KBM-7 (cell line): ENCODE measurements at places on chromosomes 2 and 18.

- no peak for DNase-seq
Measured at GRCh38 chr2:158131919-158132566, 30.4 kb downstream of the UPP2 start.

GRCh38 chr18:13218997-13219396, 437 bp downstream of the LDLRAD4 start:
- DNase-seq: no peak

GRCh38 chr2:39024833-39025232, 96.0 kb downstream of the SOS1 start:
- DNase-seq: no peak

GRCh38 chr2:41027095-41027494, 575.2 kb upstream of the SLC8A1 start:
- no peak for DNase-seq

DNA sequence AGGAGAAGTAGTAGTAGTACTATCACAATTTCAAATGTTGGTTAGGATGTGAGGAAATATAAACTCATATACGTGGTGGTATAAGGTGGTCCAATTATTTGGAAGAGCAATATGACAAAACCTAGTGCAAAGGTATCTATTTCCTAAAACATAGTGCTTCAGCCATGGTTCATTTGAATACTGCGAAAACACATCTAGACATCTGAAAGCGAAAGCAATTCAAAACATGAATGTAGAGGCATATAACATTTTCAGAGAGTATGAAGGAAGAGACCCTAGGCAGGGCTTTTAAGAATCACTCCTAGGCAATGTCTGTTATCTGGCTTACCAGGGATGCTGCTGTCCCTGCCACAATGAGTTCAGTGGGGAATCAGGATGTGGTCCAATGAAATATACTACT, 1085.8 kb downstream of the TDRD15 start:
- no peak for DNase-seq

DNA sequence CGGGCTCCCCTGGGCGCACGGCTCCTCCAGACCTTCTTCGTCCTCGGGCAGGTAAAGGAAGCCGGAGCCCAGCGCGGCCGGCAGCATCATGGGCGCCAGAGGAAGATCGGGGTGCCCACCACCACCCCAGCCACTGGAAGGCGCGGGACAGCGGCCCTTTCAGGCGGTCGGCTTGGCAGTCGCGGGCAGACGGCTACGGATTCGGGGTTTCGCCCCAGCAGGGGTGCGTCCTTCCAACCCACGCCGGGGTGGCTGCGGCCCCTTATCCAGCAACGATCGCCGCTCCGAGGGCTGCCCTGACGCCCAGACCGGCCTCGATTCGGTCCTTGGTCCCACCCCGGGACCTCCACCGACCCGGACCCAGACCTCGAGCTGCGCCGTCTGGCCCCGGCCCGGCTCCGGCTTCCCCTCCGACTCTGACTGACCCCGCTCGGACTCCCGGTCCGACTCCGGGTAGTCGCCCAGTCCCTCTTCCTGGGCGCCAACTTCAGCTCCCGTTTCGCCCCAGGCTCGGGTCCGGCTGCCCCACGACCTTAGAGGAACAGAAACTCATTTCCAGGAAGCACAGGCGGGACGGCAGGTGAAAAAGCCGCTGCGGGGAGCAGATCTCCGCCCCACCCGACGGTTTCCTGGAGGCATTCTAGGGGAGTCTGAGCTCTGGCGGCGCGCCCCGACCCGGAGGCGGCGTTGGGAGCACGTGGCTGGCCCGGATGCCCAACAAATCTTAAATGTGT, 30.2 kb upstream of the SSB start:
- no peak for DNase-seq

GRCh38 chr2:178700922-178701342, 106.3 kb downstream of the TTN start:
- DNase-seq: peak; percentile 12

- DNase-seq: no peak
Measured at GRCh38 chr2:162056796-162057399, 17.1 kb downstream of the DPP4 start.

GRCh38 chr2:205462681-205463345, 219.5 kb upstream of the NRP2 start:
- no peak for DNase-seq

- DNase-seq: no peak
Measured at GRCh38 chr18:61398961-61399705, 65.9 kb downstream of the CDH20 start.

DNA sequence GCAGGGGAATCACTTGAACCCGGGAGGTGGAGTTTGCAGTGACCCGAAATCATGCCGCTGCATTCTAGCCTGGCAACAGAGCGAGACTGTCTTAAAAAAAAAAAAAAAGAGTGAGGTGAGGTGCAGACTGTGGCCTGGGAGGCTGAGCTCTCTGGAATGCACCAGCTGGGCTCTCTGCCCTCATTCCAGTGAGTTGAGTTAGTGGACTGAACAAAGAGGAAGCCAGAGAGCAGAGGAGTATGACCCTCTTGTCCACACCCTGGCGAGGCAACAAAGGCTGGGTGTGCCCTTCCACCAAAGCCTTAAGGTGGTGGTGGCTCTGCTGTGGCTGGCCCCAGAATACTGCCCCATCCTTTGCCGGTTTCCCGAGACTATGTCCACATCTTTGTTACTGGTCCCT, 71.3 kb upstream of the ACKR3 start:
- no peak for DNase-seq

DNA sequence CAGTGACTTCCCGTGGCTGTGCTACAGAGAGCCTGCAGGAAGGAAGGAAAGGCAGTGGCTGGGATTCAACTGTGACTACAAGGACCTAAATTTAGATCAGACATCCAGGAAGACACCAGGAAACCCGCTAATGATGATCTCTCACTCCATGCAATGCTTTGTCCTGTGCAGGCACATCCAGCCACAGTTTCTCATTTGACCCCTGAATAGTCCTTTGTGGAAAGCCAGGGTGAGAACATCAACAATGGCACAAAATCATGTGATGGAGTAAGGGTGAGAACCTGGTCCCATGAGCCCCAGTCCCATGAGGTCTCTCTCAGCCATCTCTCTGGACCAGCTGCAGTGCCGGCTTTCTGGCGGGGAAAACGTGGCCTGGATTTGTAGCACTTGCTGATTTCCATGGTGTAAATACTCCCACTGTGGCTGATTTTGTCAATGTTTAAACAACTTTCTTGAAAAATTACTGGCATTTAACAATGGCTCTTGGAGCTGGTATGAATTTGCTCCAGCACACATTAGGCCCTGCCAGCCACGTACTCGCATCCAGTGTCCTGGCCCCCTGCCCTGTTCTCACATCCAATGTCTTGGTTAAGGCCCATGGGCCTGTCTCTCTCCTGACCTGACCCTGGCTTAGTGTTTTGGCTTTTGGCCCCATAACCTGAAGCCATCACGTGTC, 159.0 kb upstream of the HAAO start:
- DNase-seq: peak; percentile 60

- no peak for DNase-seq
Measured at GRCh38 chr18:11042247-11042646, 107.1 kb downstream of the PIEZO2 start.

GRCh38 chr2:202030691-202031090, 3.0 kb upstream of the FZD7 start:
- no peak for DNase-seq

DNA sequence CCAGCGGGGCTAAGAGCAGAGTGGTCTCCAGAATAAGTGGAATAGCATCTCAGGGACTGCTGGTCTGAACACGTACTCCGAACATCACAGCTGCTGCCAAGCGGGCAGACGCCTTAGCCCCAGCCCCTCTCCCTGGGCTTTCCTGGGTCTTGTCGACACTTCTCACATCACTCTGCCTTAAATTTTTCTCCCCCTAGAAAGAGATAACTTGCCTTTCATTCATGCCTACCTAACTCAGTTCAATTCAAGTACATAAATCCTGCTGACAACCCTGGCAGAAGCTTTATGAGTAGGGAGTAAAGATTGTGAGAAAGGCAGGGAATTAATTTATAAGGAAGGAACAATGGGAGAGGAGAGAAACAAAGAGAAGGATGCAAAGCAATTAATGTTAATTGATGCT, 202.9 kb upstream of the TNP1 start:
- no peak for DNase-seq

- DNase-seq: no peak
Measured at GRCh38 chr2:189248141-189248540, 68.6 kb upstream of the COL5A2 start.

- DNase-seq: no peak
Measured at GRCh38 chr2:235834781-235835180, 333.4 kb downstream of the GBX2 start.

DNA sequence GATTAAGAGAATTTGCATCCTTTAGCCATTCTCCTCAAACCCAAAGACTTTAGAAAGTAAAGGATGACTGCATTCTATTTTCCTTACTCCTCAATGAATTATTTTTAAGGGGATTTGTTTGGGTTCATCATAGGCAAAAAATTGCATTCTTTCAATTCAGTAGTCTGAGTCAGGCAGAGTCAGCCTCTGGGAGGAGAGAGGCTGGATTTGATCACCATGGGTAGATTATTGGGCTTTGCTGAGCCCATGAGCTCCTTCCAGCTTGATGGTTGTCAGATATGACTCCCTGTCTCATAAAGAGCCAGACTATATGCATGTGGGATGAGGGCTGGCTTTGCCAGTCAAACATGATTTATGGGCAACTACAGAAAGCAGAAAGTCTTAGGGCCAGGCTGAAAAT, 101.2 kb downstream of the KCNS3 start:
- DNase-seq: no peak

GRCh38 chr2:119319593-119319992, 47.0 kb downstream of the C2orf76 start:
- DNase-seq: no peak

DNA sequence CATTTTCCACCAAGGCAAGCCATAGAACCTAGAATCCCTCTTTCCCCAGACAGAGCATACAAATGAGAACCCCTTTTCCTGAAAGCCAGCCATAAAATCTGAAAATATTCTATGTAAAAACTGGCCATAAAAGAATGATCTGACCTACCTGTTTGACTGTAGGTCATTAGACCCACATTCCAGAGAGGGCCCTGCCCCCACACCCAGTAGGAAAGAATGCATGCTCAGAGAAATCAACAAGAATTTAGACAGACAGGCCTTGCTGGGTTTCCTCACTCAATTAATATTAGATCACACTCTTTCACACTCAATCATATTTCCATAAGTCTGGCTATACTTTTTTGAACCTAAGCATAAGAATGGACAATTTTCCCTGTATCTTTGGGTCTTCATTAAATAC, 929.5 kb downstream of the ERBB4 start:
- no peak for DNase-seq

DNA sequence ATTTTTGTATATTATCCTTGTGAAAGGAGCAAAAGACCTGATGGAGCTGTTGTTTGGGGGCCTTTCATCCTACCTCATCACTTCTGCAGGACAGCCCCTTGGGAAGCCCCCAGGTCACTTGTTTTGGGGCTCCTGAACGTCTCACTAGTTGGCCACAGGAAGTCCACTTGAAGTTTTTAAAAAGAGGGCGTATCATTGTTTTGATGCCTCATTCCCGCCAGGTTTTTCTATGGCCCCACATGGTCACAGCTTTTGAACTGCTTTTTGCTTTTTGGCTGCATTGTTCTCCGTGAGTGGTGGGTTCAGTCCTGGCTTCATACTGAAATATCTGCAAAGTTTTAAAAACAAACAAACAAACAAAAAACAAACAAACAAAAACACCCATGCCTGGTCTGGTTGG, 216.3 kb downstream of the PRKCE start:
- no peak for DNase-seq

DNA sequence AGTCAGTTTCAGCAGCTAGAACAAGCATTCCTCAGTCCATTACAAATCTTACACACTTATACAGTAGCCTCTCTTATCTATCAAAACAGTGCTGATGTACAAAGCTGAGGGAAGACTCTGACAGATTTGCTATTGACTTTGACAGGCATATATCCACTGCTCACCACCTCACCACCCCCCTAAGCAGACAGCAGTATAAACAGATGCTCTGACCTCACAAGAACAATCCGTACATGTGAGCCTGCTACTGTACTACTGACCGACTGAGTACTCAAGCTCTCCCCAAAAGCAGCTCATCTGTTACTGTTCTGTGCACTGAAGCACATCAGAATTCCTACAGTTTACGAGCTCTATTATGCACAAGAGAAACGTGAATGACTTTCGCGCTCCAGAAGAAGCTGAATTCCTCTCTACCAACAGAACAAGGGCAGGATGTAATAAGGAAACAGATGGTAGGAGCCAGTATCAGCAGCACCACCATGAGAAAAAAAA, 95.6 kb upstream of the PDE1A start:
- no peak for DNase-seq

DNA sequence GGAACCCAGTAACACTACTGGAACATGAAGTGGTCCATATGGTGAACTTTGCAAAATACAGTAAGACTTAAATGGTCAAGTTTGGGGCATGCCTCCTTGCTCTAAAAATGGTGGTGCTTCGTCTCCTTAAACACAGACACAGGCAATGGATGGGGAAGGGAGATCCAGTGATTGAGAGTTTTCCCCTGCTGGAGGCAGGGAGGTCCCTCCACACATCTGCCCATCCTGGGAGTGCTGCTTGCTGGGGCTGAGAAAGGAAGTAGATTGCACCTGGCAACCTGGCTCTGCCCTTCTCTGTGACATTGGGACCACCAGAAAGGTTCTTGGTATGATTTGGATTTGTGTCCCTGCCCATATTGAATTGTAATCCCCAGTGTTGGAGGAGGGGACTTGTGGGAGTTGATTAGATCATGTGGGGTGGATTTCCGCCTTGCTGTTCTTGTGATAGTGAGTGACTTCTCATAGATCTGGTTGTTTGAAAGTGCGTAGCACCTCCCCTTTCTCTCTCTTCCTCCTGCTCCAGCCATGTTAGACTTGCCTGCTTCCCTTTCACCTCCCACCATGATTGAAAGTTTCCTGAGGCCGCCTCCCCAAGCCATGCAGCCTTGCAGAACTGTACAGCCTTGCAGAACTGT, 35.4 kb upstream of the SKOR2 start:
- DNase-seq: no peak

- no peak for DNase-seq
Measured at GRCh38 chr2:3356799-3357198, 20.8 kb downstream of the EIPR1 start.

GRCh38 chr2:37616677-37617005, 54.8 kb downstream of the CDC42EP3 start:
- no peak for DNase-seq

- no peak for DNase-seq
Measured at GRCh38 chr18:48116873-48117630, 186.6 kb upstream of the SMAD2 start.

GRCh38 chr18:60209042-60209441, 163.5 kb downstream of the MC4R start:
- DNase-seq: no peak

GRCh38 chr2:88016960-88017779, 823 bp upstream of the RNU2-63P start:
- DNase-seq: peak; percentile 59

DNA sequence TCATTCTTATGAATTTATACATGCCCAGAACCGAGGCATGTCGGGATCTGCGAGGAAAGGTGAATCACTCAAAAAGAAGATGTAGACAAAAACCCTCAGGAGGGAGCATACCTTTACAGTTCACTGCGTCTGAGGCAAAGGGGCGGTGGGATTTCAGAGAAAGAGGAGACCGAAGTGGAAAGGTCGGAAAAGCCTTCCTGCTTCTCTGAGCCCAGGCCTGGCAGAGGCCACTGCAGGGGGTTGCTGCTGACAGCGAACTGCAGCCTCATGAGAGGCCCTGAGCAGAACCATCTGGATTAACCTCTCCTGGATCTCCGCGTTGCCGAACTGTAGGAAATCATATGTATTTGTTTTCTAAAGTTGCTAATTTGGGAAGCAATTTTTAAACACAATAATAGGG, 713.1 kb upstream of the SOX11 start:
- no peak for DNase-seq
